NCI-H510A treated with DMSO at 0.1 percent for 48 hours (cell line): ENCODE measurements at places on chromosomes 7 and 10.

- DNase-seq = peak; percentile 3
Observed at GRCh38 chr7:25476863-25477499, 248.7 kb upstream of the NPVF start.

DNA sequence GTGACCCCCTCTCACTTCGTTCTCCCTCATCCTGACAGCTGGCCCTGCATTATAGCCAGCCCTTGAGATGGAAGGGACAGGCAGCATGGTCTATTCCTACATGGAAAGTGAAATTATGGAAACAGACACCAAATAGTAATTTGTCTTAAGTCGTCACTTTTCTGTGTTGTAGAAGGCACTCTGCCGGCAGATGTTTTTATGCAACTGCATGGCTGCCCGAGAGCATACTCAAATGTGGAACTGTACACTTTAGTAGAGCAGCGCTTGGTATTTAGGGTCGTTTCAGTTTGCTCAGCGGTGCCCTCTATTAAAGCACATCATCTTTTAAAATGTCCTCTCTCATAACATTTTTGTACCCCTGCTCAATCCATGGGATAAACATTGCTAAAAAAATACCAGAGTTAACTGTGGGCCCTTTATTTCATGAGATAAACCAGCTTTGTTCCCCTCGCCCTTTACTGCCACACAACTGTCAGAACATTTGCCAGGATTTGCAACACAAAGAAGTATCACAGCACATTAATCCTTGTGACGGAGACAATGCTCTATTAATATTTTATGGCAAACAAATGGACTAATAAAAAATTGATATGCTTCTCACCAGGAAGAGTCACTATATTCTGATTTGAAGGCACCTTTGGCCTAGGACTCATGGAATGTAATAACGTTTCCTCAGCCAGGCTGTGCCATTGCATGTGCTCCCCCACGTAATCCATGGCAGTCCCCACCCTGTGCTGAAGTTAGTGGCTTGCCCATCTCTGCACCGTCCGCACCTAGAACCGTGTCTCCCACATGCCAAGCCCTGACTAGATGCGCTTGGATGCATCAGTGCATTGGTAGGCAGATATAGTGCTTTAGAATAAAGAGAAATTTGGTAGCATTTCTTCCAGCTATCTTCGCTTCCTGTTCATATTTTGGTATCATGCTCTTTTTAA, 221.3 kb downstream of the PAXIP1 start:
- DNase-seq = no peak

- no peak for DNase-seq
Observed at GRCh38 chr7:91995391-91996105, 54.9 kb downstream of the AKAP9 start.

DNA sequence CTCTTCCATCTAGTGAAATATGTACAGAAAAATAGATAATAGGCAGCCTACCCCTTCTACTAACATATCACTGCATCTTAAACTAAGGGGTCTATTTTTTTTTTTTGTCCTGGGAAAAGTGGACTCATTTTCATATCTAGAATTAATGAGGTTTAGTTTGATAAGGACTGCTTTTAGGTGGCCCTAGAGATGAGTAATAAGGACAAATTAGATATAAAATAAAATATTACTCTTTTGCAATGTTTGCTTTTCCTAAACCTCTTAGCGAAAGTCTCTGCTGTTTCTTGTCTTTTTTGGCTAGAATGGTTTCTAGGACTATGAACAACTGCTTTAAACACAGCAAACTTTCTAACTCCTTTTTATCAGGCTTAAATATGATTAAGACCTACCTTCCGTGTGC, 83.7 kb downstream of the CACNB2 start:
- no peak for DNase-seq

- peak; percentile 93 for DNase-seq
Observed at GRCh38 chr10:95295031-95295755, 4.4 kb upstream of the PDLIM1 start.

DNA sequence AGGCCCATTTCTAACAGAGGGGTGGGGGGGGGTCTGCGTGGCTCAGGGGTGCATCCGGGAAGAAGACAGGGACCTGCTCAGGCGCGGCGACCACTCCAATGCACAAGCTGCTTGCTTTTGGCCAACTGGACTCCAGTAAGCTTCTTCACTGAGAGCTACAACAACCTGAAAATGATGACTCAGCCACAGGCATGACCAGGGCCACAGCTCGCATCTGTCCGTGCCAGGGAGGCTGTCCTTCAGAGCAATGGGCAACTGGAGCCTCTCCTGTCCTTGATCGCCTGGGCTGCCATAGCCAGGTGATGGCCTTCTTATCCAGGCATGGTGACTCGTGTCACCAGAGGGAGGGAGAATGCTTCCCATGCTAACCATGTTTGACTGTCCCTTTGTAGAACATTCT, 81.6 kb upstream of the RNF32 start:
- DNase-seq = no peak

GRCh38 chr7:55381696-55382095, 16.6 kb downstream of the LANCL2 start:
- no peak for DNase-seq

- DNase-seq = no peak
Observed at GRCh38 chr7:16883918-16884317, 2.1 kb upstream of the AGR3 start.

GRCh38 chr7:139011373-139011772, 24.5 kb downstream of the ZC3HAV1L start:
- DNase-seq = no peak

DNA sequence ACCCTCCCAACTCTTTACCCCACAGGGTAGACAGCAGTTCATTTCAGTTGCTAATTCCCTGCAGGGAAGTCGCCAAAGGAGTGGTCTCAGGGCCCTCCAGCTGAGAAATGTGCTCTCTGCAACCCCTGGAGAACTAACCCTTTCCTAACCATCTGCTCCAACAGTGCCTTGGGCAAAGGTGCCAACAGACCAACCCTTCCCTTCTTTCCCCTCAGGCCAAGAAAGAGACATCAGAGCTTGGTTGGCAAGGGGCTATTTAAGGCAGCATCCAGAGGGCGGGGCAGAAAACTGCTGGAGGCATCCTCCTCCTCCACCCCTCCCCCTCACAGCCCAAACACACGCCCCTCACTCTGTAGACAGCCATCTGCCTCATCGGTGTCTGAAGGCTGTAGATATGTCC, 1.7 kb downstream of the SORBS1 start:
- peak; percentile 40 for DNase-seq

GRCh38 chr10:100827819-100828737, 82.7 kb downstream of the PAX2 start:
- DNase-seq = no peak

DNA sequence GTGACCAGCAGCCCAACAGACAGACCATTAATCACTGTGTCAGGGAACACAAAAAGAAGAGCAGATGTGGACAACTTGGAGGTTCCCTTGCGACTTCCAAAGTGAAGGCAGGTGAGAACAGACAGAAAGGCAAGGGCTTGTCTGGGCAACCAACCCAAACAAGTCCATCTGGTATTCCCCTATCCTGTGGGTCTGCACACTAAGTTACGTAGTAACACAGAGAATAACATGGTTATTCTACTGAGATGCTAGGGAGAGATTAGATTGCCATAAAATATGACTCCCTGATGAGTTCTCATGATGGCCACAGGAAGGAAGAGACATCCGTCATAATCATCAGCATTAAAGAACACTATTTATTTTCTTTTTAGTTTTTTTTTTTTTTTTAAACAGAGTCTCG, 252.2 kb downstream of the CALN1 start:
- no peak for DNase-seq

GRCh38 chr7:105011831-105012502, 2.0 kb upstream of the KMT2E start:
- DNase-seq = no peak
